ENCODE measurements at places on chromosomes 1 and 21.

GRCh38 chr1:6420454-6421042, 829 bp upstream of the HES2 start:
- DNase-seq: no peak

DNA sequence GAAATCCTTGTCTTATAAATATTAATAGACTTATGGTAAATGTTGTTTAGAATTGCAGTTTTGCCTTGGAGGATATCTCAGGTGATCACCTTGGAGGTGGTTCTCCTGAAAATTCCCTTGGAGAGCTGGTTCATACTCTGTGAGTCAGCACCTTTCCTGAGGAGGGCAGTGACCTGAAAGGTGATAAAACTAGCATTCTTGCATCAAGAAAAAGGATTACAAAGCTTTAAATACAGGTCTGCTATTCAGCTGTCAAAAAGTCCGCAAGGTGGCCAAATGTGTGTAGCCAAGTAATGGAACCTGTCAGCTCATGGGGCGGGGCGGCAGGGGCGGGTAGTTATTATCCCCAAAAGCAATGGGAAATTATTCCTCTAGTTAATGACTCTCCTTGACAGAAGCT, 52.8 kb upstream of the EDARADD start:
- no peak for DNase-seq

DNA sequence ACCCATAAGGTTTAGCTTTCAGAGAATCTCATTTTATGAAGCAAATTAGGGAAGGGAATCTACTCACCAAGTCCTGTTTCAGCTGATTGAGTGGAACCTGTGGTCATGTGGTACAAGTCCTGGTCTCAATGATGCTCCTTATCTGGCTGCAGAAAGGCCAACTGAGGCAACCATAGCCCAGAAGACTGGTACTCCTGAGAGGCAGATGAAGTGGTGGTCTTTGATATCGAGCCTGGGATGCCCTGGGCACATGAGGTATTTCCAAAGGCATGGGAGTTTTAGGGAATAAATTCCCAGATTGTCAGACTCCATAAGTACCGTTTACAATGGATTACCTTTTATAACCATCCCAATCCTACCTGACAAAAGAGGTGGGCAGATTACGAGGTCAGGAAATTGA, 3.3 kb downstream of the MX1 start:
- no peak for DNase-seq

- DNase-seq: no peak
Observed at GRCh38 chr21:19350286-19350685, 946.7 kb upstream of the TMPRSS15 start.

DNA sequence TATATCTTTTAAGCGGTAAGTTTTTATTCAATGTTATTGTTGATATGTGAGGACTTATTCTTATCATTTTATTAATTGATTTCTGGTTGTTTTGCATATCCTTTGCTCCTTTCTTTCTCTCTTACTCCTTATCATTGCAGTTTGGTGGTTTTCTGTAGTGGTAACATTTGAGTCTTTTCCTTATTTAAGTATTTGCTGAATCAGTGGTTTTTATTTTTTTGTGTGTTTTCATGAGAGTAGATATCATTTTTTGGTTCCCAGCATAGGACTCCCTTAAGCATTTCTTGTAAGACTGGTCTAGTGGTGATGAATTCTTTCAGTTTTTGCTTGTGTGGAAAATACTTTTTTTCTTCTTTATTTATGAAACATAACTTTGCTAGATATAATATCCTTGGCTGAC, 12.2 kb upstream of the KCTD3 start:
- no peak for DNase-seq

DNA sequence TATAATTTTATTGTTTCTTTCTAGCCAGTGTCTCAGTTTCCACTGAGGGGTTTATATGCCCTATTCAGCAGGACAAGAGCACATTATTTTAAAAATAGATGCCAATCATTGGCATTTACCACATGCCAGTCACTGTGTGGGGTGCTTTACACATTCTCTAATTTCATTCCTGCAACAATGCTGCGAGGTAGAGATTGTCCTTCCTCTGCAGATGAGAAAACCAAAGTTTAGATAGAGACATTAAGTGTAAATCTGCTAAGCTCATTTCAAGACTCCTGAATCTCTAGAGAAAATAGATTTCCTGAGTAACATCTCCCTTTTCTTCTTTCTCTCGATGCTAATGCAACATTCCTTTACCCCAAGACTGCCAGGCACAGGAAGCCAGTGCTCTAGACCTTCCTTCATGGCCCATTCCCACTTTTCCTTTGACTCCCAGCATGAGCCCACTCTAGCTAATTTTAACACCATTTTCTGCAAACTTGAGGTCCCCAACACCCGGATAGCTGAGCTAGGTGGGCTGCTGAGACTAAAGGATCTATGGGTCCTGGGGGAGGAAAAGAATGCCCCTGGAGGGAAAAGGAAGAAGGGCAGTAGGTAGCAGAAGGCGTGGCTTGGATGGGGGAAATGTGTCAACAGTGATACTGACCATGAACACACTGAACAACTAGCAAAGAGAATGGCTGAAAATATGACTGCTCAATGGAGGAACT, 50.0 kb downstream of the SH3GLB1 start:
- DNase-seq: no peak

GRCh38 chr1:83006271-83006670, 992.7 kb downstream of the TTLL7 start:
- no peak for DNase-seq

DNA sequence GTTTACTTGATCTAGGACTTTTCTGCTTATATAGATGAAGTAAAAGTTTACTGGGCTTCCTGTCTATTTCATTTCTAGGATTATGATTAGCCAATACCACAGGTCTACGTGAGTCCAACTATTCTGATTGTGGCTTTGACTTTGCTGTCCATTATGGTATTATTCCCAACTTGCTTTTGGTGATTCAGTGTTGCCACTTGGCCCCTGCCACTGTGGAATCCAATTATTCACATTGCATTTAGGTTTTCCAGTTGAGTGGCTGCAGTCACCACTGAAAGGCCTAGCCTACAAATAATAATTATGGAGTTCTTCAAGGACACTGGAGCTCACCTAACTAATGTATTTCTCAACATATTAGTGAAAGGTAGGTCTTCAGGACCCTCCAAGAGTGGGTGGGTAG, 574.3 kb upstream of the USP24 start:
- no peak for DNase-seq

DNA sequence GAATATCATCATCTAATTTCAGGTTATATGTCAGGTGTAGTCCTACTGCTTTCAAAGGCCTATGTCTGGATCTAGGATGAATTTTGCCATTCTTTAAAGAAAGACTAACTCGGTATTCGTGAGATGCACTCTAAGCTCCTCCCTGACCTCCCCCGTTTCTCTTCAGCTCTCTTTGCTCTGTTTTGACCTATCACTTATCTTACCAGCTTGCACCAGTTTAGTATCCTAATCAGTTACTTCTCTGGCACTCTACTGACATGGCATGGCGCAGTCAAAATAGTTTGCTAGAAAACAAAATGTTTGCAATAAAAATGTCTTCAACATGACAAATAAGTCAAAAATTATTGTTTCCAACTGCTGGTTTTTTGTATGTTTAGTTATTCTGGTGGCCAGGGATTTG, 8.4 kb upstream of the SLC16A1 start:
- DNase-seq: no peak

GRCh38 chr1:245444945-245445344, 290.2 kb downstream of the KIF26B start:
- DNase-seq: no peak

DNA sequence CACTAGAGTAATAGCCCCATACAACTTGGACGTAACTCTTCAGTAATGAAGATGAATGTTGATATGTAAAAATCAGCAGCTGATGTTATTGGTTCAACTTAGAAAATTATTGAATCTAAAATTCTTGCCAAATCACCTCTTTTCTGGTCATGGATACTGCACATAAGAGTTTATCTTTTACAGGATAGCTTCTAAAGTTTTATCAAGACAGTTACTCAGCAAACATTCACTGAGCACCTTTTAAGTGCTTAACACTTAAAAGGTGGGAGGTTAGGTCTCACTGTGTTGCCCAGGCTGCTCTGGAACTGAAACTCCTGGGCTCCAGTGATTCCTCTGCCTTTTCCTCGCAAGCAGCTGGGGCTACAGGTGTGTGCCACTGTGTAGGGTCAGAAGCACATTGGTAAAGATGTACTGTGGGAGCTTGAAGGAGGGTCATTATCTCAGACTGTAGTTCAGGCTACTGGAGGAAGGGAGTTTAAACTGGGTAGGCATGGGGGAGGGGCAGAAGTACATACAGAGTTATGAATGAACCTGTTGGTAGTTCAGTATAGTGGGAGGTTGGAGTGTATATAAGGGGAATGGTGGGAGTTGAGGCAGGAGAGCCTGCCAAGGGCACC, 2.0 kb downstream of the MPZL1 start:
- no peak for DNase-seq

GRCh38 chr1:227791425-227792143, 23.9 kb upstream of the PRSS38 start:
- DNase-seq: no peak

DNA sequence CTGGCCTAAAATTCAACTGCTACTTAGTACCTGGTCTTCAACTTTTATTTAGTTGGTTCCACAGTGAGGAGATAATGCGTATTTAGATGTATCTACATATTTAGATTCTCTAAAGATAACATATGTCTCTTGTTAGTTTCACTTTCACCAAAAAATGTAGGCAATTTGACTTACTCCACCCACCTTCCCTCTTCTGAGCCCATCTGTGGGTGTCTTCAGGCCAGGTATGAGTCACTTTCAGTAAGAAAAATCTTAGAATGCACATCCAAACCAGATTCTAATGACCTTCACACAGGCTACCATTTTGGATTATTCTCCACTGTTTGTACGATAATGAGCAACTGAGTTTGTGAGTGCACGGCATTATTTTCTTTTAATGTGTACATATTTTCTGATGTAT, 501.7 kb downstream of the NEGR1 start:
- DNase-seq: no peak

DNA sequence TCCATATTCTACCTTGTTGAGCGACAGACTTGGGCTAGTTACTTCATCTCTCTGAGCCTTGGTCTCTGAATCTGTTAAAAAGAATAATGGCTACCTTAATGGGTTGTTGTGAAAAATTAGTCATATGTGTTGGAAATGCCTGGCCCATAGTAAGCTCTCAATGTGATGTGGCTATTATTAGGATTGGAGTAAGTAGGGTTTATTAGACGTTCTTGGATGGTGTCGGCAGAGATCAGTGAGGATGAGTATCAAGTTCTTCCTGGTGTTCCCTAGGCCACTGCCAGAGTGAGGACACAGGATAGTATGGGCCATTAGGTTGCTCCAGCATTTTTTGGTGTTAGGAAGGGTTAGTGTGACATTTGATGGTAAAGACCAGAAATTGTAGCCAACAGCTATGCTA, 121.1 kb upstream of the DUSP10 start:
- DNase-seq: no peak

DNA sequence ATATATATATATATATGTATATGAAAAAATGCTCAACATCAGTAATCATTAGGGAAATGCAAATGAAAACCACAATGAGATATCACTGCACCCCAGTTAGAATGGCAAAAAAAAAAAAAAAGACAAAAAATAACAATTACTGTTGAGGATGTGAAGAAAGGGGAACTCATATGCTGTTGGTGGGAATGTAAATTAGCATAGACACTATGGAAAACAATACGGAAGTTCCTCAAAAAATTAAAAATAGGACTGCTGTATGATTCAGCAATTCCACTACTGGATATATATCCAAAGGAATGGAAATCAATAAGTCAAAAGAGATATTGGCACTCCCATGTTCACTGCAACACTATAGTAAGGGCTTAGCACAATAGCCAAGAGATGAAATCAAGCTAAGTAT, 41.5 kb upstream of the CTBS start:
- DNase-seq: no peak

DNA sequence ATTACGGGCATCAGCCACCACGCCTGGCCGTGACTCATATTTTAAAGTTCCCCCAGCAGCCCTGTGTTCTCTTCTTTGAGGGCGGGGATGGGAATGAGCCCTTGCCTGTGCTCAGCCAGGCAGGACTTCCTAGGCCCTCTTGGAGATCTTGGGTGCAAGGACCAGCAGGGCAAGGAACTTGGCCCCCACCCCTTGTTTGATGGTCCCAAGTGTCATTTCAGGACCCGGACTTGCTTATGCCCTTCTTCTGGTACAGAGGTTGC, 9.3 kb downstream of the RASSF5 start:
- no peak for DNase-seq

DNA sequence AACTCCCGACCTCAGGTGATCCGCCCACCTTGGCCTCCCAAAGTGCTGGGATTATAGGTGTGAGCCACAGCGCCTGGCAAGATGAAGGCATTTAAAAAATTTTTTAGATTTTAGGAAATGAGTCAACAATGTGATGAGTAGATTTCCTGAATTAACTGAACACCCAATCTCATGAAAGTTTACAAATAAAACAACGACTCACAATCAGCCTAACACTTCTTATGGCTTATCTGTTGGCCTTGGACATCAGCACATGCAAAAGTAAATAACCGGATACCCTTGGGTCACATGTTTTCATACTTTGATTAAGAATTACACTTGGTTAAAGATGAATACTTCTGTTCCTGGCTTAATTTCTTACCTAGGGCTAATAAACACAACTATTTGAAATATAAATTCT, 3.0 kb downstream of the GNG12 start:
- no peak for DNase-seq

DNA sequence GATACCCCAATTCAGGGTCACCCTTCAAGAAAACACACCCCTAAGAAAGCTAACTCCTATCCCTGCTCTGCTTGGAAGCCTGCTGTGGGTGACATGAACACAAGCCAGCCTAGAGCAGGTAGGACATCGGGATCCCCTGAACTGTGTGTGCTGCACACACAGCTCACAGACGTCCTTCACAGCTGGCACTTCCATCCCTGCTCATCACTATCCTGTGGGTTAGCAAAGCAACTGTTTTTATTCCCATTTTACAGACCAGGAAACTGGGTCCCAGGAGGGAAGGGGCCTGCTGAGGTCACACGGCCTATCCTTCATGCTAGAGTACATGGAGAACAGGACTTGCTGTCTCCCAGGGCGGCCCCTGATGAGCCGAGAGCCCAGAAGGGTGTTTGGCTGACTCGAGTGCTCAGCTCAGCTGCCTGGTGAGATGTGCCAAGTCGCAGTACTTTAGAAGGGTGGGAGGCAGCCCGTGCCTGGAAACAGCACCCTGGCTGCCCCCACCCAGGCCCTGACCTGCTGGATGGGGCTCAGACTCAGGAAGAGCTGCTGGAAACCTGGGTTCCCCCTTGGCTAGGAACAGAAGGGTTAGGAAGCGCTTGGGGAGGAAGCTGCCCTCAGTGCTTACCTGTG, 28.3 kb upstream of the BTG2 start:
- no peak for DNase-seq

GRCh38 chr1:184629266-184629665, 125.4 kb downstream of the EDEM3 start:
- no peak for DNase-seq

- no peak for DNase-seq
Observed at GRCh38 chr1:115556236-115556635, 85.5 kb upstream of the VANGL1 start.

GRCh38 chr1:225423518-225423855, 4.4 kb downstream of the LBR start:
- DNase-seq: no peak

Measured in stimulated activated CD8-positive, alpha-beta memory T cell treated with anti-CD3 and anti-CD28 coated beads, Interleukin-15, amount 100 ng/mL, for 48 hours (primary cell).